ENCODE measurements at places on chromosomes 7 and 10.

GRCh38 chr7:106012935-106013439 lies 49.9 kb downstream of the CDHR3 start:
- no peak for DNase-seq

GRCh38 chr10:3774018-3774813 lies 10.8 kb downstream of the KLF6 start:
- no peak for DNase-seq

GRCh38 chr7:102132209-102132752 lies 154.4 kb upstream of the SH2B2 start:
- DNase-seq, result no peak

DNA sequence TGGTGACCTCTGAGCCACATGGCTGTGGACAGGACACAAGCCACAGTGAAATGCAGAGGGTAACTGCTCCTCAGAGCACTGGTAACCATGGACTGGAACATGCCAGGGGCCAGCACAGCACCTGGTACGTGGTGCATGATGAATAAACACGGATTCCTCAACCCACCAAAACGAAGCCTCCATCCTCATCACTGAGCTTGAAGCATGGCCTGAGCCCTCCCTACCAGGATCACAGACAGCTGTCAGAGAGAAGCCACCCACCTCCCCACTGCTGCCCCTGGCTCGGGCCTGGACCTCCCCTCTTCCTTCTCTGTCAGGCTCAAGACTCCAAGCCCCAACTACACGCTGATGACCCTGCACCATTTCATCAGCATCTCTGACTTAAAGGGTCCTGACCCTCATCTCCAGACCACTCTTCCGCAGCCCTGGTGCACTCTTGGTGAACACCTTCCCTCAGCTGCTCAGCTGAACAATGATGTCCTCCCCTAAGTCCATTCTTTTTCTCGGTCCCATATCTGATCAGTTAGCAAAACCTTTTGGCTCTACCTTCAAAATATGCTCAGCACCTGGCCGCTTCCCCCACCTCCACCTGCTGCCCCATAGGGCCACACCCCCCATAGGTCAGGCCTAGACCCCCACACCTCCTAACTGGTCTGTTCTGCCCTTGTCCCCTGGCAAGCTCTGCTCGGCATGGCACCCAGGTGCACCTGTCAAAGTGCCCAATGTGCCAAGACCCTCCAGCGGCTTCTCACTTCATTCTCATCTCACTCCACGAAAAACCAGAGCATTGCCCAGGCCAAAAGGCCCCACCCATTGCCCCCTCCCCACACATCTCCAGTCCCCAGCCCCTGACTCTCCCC lies 141.1 kb downstream of the MAPK8 start:
- DNase-seq, result no peak

DNA sequence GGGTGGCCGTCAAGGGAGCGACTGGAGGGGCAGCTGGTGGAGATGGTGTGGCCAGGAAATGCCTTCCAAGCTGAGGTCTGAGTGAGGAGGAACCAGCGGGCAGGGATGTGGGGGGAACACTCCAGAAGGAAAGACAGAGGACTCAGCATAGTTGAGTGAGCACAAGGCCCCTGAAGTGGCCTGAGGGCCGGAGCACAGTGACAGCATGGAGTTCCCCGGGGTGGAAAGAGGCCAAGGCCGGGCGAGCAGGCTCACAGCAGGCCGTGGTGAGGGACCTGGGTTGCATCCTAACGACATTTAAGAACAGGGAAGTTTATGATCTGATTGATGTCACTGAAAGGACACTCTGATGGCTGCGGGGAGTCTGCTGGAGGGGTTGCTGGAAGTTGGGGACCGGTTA lies 48.0 kb downstream of the HTRA1 start:
- DNase-seq, result no peak

GRCh38 chr10:75910032-75910431 lies 478.6 kb downstream of the LRMDA start:
- DNase-seq, result no peak

- DNase-seq, result no peak
Observed at GRCh38 chr10:18906636-18907035, 142.0 kb upstream of the MALRD1 start.

GRCh38 chr10:5640501-5640900 lies 25.9 kb downstream of the ASB13 start:
- DNase-seq, result no peak

- no peak for DNase-seq
Observed at GRCh38 chr10:49632406-49633317, 18.8 kb downstream of the CHAT start.

DNA sequence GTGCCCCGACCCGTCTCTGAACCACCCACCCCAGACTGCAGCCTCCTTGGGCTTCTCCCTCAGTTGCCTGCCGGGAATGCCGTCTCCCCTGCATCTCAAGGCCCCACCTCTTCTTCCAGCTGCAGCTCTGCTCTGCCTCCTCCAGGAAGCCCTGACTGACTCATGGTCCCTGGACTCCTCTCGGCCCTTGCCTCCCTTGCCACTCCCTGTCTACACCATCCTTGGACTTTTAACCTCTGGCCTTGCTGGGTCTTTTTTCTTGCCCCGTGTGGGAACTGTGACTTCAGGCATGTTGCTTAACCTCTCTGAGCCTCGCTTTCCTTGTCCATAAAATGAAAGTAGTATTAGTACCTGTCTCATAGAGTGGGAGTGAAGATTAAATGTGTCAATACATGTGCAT lies 56.3 kb downstream of the C10orf105 start:
- DNase-seq, result no peak

GRCh38 chr7:50608196-50608906 lies 43.1 kb upstream of the DDC start:
- no peak for DNase-seq

GRCh38 chr7:141956084-141956483 lies 9.3 kb upstream of the CLEC5A start:
- no peak for DNase-seq

DNA sequence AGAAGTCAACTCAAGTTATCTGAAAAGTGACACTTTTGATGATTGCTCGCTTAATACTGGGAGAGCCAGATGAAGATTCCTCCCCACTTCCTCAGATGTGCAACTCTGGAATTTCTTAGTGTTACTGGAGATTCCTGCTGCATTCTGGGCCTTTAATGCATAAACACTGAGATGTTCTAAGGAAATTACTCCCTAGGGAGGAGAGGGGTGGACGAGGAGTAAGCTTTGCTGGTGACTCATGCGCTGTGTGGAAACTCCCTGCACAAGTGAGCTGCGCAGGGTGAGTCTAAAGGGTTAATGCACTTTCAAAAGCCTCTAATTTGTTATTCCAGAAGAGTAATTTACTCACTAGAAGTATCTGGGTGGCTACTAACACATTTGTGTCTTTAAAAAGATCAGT lies 46.3 kb downstream of the EGFR start:
- DNase-seq, result no peak

GRCh38 chr10:16440396-16441133 lies 3.8 kb downstream of the PTER start:
- no peak for DNase-seq

GRCh38 chr10:109992485-109992884 lies 15.3 kb upstream of the ADD3 start:
- no peak for DNase-seq

DNA sequence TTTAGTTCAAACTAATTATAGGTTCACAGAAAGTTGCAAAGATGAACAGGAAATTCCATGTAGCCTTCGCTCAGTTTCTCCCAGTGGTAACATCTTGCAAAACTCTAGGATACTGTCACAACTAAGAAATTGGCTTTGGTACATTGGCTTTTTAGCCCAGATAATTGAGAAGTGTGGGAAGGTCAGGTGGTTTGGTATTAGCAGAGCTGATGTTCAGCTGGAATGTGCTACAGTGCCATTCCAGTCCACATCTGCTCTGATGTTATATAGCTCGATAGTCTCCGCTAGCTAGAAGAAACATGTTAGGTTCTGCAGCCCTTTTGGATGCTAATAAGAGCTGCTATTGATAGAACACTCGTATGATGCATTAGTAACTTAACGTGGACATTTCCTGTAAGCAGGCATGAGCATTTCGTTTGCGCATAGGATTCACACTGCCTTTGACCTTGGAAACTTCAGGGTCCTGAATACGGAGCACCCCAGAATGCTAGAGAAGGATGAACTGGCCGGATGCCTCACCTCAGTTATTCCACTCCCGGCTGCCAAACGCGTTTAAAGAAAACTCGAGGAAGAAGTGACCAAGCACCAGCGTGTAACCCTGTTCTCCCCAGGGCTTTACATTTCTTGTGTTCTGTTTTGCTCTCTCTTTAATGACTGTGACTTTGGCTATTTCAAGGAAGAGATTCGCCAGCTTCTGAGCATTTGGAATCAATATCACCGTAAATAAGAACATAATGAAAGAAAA lies 271.4 kb downstream of the GALNT17 start:
- DNase-seq, result no peak

GRCh38 chr7:135204341-135204749 lies 7.0 kb downstream of the WDR91 start:
- no peak for DNase-seq

DNA sequence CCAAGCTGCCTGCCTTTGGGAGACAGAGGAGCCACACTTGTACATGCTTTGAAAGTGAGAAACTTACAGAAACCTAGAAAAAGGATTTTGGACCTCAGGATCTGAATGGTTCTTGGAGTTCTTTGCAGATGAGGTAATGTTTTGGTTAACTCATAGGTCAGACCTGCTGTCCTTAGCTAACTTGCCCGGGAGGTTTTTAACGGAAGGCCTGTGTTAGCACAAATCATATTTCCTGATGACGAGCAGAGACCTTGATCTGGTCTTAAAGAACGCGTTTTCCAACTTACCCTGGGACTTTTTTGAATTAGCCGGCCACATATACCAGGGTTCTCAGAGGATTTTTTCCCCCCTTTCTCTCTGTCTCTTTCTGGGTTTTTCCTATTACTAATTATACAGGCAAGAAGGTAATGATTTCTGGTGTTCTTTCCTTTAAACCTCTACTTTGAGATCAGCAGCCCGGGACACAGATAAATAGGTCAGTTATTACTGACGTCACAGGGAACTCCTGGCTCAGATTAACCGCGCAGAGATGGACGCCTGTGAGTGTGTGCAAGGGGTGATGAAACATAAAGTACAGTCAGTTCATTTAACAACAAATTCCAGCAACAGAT lies 101.7 kb upstream of the KLF6 start:
- DNase-seq, result no peak

GRCh38 chr10:70069346-70069745 lies 16.7 kb downstream of the MACROH2A2 start:
- DNase-seq, result no peak

DNA sequence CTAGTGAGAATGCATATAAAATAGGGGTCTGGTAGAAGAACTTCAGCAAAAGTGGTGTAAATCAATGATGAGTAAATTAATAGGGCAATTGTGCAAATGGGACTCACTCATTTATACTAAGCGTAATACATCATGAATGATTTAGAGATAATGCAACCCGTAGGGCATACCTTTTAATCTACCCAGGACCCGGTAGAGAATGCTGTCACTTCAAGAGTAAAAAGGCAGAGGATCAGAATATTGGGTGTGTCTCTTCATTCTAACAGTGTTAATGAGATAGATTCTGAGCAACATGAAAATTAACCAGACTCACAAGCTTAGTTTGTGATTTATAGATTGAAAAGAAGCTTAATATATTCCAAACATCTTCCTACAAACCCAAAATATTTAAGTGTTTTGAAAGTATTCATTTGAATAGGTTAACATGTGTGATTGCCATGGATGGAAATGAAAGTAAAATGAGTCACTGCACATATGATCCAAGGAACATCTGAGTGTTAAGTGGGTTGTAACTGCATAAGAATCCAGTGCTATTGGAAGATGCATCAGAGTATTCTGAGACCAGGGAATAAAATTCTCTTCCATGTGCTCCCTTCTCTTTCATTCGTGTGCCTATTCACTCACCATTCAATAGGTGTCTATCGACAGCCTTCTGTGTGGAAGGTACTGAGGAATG lies 690.6 kb downstream of the AUTS2 start:
- no peak for DNase-seq

GRCh38 chr10:86167121-86167761 lies 199.4 kb downstream of the GRID1 start:
- no peak for DNase-seq

DNA sequence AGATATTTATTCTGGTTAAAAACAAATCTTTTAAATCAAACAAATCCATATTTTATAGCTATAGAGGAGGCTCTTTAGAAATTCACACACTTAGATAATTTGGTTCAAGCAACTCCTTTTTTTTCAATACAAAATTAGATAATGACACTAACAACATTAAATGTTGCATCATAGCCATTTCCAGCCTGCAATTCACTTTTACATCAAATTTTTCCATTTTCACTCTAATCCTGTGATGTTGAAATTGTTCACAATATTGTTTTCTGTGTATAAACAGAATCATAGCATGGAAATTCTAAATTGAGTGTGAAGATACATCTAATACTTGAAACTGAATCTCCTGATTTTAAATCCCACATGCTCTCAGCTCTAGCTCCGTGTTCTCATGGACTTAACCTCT lies 482.6 kb downstream of the INHBA start:
- DNase-seq, result no peak

All from stimulated activated CD8-positive, alpha-beta memory T cell treated with anti-CD3 and anti-CD28 coated beads, Interleukin-7, amount 100 ng/mL, for 1 hour (primary cell).